ENCODE measurements at places on chromosomes 5 and 9.

GRCh38 chr9:135410421-135410820, 69.2 kb upstream of the PPP1R26 start:
- no peak for DNase-seq

DNA sequence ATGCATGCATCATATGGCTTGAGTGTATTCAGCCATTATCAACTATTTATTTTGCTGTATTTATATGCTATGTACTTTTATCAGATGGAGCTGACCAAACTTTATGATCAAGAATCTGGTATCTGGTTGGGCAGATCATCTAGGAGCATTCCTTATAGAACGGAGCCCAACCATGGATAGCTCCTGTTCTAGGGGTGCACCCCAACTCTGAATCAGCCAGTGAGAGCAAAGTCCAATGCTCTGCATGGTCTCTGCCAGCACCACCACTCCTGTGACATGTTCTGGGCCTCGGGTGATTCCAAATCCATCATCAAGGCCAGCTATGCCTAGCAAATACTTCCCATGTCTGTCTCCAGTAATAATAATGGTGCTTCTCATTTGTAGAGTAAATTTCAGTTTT, 517.5 kb downstream of the AGTPBP1 start:
- DNase-seq = no peak

GRCh38 chr5:144121577-144121976, 48.9 kb downstream of the YIPF5 start:
- DNase-seq = no peak

DNA sequence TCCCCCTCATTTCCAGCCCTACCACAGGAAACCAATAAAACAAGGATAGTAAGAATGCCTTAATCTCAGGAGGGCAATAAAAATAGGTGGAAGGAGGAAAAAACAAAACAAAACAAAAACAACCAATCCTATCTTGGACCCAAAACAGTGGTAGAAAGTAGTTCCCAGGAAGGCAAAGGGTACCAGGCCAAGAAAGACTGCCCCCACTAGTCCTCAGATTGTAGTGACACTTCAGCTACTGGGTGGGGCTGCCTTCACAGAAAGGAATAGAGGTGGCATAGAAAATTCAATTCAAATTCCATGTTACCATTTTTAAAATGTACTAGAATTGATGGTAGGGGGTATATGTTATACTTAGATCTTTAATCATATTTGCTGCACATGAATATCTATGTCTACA, 59.3 kb downstream of the DPYSL3 start:
- DNase-seq = no peak

DNA sequence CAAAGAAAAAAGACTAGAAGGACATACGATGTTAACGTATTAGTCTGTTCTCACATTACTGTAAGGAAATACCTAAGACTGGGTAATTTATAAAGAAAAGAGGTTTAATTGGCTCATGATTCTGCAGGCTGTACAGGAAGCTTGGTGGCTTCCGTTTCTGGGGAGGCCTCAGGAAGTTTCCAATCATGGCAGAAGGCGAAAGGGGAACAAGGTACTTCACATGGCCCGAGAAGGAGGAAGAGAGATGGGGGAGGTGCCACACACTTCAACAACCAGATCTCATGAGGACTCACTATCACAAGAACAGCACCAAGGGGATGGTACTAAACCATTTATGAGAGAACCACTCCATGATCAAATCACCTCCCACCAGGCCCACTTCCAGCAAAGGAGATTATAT, 110.1 kb downstream of the CARTPT start:
- no peak for DNase-seq

DNA sequence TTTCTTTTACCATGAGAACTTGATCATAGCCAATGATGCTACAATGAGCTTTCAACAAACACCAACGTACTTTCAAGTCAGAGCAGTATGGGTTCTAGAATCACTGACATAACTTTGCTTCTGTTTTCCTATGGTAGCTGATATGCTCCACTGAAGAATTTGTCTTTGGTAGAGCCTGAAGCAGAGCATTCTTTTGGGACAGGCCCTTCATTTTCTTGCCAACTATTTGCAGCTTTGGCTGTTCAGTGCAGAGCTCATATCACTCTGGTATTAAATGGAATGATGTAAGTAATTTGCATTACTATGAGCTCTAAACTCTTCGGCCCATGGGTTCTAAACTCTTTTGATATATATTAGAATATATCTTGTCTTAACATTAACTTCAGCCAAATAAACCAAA, 51.8 kb upstream of the APC start:
- no peak for DNase-seq

DNA sequence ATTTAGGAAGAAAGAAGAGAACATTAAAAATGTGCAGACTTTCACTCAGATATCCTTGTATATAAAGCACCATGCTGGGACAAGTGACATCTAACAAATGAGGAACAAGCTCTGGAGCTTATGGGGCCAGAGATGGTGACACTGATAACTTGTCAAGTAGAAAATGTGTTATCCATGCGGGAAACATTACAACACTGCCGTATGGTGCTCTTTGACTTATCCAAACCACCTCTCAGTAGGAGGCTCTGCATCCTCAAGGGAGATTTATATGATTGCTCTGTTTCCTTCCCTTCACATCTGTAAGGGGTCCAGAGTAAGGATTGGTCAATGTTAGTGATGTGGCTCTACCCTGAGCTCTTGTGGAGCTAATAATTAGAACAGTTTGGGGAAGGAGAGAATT, 23.5 kb downstream of the KCTD16 start:
- DNase-seq = no peak

DNA sequence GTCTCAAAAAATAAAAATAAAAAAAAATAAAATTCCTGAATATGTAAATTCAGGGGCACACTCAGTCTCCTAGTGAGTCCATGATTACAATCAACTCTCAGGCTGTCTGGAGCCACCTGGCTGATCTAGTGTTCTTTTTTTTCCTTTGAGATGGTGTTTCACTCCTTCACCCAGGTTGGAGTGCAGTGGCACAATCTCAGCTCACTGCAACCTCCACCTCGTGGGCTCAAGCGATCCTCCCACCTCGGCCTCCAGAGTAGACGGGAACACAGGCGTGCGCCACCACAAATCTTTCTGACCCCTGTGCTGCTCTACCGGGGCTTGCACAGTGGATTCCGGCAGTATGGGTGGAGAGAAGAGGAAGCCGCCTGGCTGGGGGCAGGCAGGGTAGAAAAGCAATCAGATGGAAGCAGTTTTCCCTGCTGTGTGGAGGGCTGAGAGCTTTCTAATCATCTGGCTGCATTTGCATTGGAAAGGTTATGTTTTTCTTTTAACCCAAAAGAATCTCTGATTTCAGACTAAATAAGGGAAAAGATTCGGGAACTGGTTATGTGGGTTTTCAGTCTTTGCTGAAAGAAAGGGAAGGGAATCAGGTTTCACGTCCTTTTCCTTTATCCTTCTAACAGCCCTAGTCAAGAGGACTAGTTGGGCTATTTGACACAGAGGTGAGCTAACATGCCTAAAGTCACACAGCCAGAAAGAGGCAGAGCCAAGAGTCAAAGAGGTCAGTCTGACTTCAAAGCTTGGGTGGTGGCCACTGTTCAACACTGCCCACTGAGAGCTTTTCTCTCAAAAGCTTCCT, 26.3 kb upstream of the CORO2A start:
- DNase-seq = no peak

- DNase-seq = no peak
These were observed 113.0 kb upstream of the GPR151 start for GRCh38 chr5:146628950-146629349.

DNA sequence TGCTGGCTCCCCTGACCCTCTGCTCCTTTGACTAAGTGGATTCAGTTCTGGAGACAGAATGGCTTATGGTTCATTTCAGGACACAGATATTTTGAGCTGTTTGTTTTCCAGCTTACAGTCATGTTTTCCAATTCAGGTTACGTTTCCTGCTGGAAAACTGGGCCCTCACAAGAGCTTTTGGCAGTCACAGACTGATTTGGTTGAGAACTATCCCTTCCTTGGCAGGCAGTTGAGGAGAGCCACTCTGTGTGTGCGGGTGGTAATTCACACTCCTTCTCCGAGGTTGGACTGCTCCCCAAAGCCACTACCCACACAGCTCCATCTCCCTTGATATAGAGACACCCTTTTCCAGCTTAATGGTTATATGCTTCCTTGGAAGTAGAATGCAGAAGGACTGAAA, 534.5 kb downstream of the TMEM38B start:
- no peak for DNase-seq

GRCh38 chr9:94867842-94868312, 141.4 kb downstream of the AOPEP start:
- DNase-seq = no peak

DNA sequence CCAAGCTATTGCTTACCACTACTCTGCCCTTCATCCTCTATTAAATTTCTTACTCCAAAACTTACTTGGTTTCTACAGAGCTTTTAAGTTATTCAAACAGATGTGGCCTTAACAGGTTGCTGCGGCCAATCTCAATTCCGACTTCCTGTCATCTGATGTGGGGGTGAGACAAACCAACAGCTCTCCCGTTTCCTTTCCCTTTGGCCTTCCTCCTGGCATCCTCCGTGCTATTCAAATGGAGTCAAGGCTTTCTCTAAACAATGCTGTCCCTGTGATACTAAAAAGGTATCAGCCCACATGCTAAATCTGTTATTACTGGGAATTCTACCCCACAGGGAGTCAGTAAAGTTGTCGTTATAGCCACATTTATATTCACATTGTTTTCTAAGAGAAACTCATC, 11.8 kb downstream of the RBM18 start:
- no peak for DNase-seq

GRCh38 chr9:127225801-127226625, 38.6 kb upstream of the GARNL3 start:
- DNase-seq = no peak

DNA sequence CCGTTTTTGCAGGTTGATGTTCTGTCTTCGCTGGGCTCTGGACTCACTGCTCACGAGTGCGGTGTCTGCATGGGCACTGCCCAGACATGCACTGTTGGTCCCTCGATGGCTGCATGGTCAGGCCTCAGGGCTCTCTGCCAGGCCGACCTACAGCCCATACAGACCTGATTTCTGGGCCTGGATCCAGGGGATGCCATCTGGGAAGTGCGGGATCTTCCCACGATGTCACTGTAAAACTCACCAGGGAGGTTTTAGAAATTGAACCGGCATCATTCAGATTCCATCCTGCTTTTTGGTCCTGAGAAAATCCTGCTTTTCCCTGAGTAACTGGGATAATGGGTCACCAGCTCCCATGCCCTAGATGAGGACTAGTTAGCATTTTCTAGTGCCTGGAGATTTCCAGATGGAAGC, 9.1 kb downstream of the S1PR3 start:
- DNase-seq = no peak

GRCh38 chr5:33231214-33231710, 209.5 kb upstream of the TARS1 start:
- no peak for DNase-seq

DNA sequence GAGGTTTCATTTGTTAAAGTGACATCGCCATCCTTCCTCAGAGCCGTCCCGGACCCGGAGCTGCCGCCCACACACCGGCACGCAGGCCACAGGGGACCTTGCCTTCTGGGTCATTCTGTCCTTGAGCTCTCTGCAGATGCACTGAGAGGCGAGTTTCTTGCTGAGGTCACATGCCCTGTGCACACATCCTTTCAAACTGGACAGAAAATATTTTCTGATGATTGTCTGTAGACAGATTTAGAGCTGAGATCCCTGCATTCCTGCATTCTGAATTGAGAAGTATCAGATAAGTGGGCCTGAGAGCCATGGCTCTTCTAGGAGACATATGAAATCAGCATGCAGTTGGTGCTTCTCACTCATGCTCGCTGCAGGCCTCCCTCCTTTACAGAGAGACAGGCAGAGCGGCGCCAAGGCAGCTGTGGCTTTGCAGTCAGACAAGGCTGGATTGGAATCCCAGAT, 25.4 kb downstream of the BOD1 start:
- no peak for DNase-seq

- no peak for DNase-seq
These were observed 24.0 kb downstream of the MYO10 start for GRCh38 chr5:16912080-16912479.

DNA sequence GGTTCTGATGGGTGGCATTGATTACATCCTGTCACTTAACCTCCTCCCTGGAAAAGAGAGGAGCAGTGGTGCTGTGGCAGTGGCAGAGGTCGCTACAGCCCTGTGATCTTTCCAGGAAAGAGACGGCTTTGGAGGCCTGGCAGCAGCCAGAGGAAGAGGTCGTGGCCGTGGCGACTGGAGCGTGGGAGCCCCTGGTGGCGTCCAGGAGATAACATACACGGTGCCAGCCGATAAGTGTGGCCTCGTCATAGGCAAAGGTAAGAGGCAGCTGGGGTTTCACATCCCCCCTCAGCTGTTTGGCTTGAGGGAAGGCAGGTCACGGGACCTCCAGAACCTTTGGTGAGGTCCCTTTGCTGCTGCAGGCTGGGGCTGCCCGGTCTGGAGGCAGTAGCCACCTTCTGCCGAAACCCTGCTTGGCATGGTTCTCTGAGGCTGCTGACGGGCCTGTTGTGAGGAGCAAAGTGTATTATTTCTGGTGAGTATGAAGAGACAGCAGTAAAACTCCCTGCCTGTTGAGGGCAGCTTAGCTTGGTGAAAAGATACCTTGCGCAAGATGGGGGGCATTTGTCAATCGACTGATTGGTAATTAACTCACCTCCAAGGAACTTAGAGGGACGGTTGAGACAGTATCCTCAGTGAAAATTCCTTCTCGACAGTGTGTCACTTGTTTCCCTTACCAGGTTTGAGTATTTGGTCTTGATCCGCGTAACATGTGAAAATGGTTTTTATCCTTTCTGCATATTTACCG, 38.0 kb upstream of the PRDM12 start:
- no peak for DNase-seq

- DNase-seq = no peak
These were observed 315.7 kb downstream of the MAT2B start for GRCh38 chr5:163821142-163821541.

GRCh38 chr5:150622157-150622556, 18.3 kb upstream of the SYNPO start:
- no peak for DNase-seq

DNA sequence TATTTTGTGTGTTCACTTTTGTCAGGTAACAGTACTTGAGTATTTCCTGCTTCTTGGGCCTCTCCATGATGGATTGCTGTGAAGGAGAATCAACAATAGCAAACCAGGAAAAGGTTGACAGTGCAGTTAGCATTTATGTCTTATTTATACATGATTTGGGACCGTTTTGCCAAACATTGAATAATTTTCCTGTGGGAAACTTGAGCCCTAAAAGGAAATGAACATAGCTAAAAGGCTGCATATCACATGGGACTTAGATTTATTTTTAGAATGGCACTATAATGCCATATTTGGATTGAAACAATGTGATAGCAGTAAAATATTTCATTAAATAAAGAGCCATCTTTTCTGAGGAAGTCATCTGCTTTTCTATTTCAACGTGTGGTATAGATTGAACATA, 15.3 kb downstream of the GPR21 start:
- no peak for DNase-seq

DNA sequence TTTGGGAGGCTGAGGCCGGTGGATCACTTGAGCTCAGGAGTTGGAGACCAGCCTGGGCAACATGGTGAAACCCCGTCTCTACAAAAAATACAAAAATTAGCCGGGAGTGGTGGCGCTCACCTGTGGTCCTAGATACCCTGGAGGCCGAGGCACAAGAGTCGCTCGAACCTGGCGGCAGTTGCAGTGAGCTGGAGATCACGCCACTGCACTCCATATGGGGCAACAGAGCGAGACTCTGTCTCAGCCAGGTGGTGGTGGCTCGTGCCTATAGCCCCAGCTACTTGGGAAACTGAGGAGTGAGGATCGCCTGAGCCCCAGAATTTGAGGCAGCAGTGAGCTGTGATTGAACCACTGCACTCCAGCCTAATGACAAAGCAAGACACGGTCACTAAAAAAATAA, 2.4 kb upstream of the RFK start:
- no peak for DNase-seq

GRCh38 chr5:84382363-84383295, 2.1 kb downstream of the EDIL3 start:
- DNase-seq = no peak

Data from T-helper 1 cell (primary cell).